Left cardiac atrium (tissue), 4 donors: ENCODE measurements at places on chromosomes 4 and X. TPM values are rescaled to one million over a fixed set of nuclear protein-coding genes. Genes with fewer than 3 reads are reported as not detected.

GRCh38 chrX:63889001-63889400 lies 104.0 kb upstream of the ARHGEF9 start:
- no peak for DNase-seq

DNA sequence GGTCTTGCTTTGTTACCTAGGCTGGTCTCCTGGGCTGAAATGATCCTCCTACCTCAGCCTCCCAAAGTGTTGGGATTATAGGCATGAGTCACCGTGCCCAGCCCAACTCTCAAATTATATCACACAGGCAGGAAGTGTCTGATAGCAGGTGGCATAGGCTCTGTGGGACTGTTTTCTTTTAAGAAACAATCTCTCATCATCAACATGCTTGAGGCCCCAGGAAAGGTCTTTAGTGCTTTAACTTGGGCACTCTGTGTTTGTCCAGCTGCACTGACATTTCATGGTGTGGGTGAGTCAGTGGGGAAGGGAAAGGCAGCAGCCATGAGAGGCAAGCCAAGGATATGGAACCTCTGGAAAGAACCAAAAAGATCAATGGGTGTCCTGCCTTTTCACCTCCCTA lies 88.1 kb upstream of the TSPAN5 start:
- no peak for DNase-seq

DNA sequence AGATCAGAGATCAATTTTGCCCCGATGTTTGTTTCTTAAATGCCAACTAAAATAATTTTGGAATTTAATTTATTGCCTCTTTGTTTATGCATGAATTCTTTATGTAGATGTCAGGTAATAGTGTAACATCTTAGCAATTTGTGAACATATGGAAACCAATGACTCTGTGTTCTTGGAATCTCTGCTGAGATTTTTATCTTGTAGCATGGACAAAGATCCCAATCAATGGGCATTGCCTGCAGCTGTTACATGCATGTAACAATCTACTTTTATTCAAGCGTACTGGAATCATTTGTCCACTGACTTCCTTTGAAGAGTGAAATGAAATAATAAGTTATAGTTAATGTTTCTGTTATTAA lies 61.6 kb upstream of the ARSJ start:
- DNase-seq, result no peak

DRD5 gene
- total RNA-seq, result 0.47 TPM

DNA sequence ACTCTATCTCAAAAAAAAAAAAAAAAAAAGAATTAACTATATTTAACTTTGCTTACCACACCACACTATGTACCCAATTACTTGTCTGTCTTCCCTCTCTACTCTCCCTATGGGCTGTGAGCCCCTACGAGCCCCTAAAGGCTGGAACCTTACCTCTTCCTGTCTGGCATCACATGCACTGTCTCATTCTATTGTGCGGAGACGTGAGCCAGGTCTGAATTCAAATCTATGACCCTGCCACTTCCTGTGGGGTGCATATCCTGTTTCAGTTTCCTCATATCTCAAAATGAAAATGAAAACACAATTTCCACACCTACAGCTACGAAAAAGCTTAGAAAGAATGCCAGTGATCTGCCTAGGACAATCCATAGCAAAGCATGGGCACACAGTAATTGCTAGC lies 42.9 kb upstream of the HS3ST1 start:
- DNase-seq, result no peak

IL21 gene
- total RNA-seq, result not detected

DNA sequence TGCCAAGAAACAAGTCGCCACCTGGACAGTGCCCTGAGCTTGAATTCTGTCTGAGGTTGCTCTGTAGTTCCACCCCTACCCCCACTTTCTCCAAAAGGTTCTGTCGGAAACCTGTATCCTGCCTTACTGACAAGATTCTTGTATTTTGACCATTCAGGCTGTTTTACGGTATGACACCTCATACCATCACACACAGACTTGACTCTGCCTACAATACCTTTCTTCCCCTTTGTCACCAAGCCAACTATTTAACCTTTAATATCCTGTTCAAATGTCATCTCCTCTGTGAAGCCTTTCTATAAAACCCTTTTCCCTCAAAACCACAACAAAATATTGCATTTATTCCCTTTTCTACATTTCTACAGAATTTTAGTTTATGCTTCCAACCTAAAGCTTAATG lies 161.9 kb downstream of the VSIG4 start:
- no peak for DNase-seq

DNA sequence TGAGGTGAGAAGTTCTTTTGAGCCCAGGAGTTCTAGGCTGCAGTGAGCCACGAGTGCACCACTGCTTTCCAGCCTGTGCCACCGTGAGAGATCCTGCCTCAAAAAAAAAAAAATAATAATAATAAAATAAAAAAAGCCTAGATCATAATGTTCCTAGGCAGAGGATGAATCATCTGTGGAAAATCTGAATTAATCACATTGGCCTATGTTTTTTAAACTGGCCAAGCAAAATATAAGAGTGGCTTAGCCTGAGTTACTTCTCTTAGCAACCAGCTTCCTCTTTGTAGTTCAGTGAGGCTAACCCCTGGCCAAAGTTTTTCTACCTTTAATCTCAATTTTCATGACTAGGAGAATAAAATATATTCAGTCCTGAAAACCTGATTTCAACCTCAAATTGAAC lies 614.6 kb downstream of the PPP4R3C start:
- DNase-seq, result no peak

DNA sequence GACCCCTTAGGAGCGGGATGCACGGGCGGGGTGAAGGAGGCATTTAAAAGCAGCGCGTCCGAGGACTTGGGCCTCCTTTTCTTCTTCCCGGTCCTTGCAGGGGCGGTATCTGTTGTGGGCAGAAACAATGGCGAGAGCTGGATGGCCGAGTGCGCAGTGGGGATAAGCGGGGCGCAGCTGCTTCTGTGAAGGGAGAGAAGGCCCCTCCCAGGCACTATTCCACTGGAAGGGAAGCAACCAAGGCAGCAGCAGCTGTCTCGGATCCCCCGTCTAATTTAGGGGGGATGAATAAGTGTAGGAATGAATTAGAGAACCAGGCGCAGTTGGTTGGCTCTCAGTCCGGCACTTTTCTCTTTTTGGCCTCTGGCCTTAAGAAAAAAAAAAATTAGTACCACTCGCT lies 995 bp downstream of the SMARCA5 start:
- peak; percentile 49 for DNase-seq

DNA sequence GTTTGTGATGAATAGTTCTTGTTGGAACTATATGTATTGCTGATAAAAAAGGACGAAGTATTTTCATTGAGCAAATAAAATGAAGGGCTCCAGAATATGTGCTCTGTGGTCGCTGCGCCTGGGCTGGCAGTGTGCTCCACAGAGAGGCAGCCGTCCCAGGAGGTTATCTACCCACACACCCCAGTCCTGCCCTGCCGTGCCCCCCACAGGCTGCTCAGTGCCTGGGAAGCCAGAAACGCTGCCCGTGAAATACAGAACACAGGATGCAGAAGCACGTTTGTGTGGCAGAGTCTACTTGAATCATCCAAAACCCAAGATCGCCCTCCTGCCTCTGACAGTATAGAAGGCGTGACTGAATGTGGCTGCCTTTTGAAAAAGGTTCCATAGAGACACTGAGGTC lies 1.4 kb downstream of the CLDN22 start:
- no peak for DNase-seq

- DNase-seq, result no peak
These were observed 36.8 kb downstream of the NSD2 start for GRCh38 chr4:1907848-1908525.

ESX1 gene
- total RNA-seq, result not detected

DNA sequence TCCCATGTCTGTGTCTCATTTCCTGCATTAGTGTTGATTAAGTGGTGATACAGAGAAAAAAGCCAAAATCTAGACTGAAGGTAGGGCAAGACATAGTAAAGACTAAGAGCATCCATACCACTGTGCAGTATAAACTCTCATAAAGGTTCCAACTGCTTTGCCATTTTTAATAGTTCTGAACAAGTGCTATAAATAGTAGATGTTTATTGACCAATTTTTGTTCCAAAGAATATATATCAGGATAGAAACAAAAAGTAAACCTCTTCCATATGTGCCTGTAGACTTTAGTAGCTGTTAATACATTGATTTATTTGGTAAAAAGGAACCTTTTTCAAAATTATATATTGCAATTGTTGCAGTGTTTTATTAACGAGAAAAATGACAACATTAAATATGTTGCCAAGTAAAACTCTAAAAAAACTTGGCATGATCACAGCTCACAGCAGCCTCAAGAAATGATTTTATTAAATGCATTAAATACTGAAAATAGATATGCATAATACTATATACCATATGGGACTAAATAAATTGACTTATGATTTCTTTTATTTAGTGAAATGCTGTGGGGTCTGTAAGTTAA lies 22.3 kb upstream of the AASDH start:
- no peak for DNase-seq

GRCh38 chr4:148103597-148104355 lies 338.4 kb downstream of the NR3C2 start:
- no peak for DNase-seq

DNA sequence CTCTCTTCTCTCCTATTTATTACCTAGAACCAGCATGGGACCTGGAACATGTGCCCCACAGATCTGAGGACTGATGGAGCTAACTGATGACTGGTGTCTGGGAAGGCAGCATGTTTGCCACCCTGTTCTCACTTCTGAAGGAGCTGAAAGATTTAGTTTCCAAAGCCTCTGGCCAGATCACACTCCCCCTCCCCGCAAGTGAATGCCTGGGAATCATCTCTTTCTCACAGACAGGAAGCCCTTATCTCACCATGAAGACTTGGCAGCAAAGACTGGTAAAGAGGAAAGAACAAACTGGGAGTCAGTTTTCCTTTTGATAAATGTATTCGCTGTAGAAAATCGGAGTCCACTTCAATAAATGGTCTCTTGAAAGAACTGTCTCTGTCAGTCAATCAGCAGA lies 21.0 kb upstream of the PCYT1B start:
- no peak for DNase-seq

IDUA gene
- 18.7 TPM for total RNA-seq
